ENCODE measurements at places on chromosomes 1 and 21.

DNA sequence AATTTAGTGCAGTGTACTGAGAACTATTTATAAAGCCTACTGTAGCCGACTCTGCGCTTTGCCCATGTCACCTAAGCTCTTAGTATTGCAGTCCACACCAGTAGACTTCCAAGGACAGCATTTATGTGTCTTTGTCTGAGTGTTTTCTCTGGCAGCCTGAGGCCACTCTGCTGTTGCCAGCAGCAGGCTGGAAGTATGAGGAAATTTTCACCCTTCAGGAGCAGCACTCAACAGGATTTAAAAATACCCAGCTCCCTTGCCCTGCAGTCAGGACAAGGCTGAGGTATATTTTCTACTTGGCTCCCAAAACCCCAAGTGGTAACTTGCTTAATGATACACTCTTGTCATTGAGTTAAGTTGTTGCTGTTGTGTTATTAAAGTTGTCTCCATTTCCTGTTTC lies 230.1 kb downstream of the SRGAP2C start:
- peaks cover 2% of the 10 kb centered on the region for H3K36me3 ChIP-seq
- peaks cover 7% of the 10 kb centered on the region for H3K27me3 ChIP-seq
- H3K27ac ChIP-seq = no peak overlapping the region
- H3K4me3 ChIP-seq = no peak overlapping the region

DNA sequence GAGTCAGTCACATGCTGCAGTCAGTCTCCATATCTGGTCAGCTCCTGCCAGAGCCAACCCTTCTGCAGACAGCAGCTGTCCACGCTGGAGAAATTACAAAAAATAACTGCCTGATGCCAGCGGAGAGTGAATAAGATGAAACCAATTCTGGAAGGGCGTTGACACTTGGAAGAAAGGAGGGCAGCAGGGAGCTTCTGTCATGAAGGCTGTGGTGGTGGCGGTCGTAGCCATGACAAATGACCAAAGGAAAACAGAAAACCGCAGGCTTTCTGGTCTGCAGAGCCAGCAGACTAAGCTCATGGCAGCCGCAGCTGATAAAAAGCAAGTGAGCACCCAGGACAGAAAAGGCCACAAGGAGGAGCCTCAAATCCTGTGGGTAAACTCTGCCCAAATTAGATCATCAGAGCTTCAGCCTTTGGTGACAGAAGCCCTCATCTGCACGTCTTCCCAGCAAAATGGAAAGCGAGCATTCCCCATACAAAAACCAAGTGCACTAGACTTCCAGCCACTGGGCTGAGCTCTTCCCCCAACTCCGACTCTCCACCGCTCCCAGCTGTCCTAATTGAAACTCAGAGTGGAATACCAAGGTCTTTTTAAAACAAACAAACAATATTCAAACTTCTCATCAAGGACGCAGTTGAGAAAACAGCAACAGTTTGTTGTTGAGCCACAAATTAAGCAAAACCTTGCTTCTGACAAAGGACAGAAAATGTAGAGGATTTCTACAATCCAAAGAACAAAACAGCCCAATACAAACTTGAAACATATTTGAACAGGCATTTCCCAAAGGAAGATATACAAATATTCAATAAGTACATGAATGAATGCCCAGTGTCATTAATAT lies 28.7 kb downstream of the RSPH1 start:
- H3K4me1 ChIP-seq = peaks cover 42% of the 10 kb centered on the region
- no peak for DNase-seq

GRCh38 chr1:8194481-8195227 lies 123.3 kb upstream of the SLC45A1 start:
- DNase-seq = no peak
- H3K27ac ChIP-seq = no peak overlapping the region
- H3K27me3 ChIP-seq = peaks cover 7% of the 10 kb centered on the region
- no peaks in the 10 kb centered on the region for H3K4me1 ChIP-seq
- H3K4me3 ChIP-seq = no peak overlapping the region
- no peaks in the 10 kb centered on the region for H3K36me3 ChIP-seq

DNA sequence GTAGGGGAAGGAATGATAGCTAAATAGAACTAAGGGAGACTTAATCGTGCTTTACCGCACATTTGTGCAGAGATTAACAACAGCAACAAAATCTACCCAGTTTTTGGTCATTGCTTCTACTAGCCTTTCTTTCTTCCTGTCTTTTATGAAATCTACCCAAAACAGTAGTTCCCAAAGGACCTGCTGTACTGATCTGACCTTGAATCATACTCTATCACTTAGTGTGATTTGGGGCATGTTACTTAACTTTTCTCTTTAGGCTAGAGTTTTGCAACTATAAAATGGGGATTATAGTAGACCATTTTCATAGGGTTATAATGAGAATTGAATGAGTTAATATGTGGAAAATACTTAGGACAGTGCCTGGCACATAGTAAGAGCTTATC lies 30.5 kb upstream of the MACF1 start:
- no peaks in the 10 kb centered on the region for H3K4me1 ChIP-seq
- no peak overlapping the region for H3K4me3 ChIP-seq
- DNase-seq = no peak
- H3K27me3 ChIP-seq = peaks cover 1% of the 10 kb centered on the region

DNA sequence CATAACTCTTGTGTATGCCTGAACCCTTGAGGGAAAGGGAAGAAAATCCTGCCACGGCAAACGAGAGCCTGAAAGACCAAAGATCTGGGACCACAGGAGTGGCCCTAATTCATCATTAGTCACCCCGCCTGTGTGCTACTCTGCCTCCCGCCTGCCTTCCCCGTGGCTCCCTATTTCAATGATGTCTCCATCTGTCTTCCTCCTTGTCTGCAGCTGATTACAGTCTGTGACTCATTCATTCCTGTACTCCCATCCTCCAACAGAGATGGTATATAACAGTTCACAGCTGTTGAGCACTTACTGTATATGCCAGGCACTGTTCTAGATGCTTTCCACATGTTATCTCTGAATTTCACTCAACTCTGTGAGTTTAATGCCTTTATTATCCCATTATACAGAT lies 96.6 kb downstream of the SEC16B start:
- H3K27me3 ChIP-seq = peaks cover 5% of the 10 kb centered on the region
- H3K27ac ChIP-seq = no peak overlapping the region
- no peak overlapping the region for H3K4me3 ChIP-seq
- H3K36me3 ChIP-seq = peaks cover 1% of the 10 kb centered on the region

DNA sequence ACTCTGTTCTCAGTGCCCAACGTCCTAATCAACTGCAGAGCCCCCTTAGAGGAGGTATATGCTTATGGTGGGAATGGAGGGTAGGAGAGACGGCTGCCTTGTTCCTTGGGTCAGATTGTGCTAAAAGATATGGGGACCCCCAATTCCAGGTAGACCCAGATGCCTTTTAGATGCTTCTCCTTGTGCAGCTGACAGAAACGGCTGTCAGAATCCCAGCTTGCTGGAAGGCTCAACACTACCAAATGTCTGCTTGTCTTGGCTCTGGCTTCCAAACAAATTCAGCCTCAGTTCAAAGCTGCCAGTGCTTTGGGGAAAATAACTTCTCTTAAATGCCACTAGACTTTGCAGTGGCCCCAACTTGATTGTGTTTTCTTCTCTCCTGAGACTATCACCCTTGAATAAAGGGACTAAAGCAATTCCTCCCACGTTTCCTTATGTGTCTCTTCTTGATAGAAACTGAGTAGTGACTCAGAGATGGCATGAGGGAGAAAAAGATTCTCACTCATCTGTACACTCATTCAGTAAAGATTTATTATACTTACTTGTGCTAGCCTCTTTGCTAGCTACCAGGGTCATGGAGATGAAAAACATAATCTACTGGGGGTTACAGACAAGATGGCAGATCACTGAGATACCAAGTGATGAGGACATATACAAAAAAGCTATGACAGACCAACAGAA lies 3.4 kb upstream of the RNF19B start:
- no peak overlapping the region for H3K4me3 ChIP-seq
- no peaks in the 10 kb centered on the region for H3K36me3 ChIP-seq
- peaks cover 11% of the 10 kb centered on the region for H3K4me1 ChIP-seq
- DNase-seq = no peak
- peaks cover 5% of the 10 kb centered on the region for H3K27me3 ChIP-seq
- no peak overlapping the region for H3K27ac ChIP-seq

DNA sequence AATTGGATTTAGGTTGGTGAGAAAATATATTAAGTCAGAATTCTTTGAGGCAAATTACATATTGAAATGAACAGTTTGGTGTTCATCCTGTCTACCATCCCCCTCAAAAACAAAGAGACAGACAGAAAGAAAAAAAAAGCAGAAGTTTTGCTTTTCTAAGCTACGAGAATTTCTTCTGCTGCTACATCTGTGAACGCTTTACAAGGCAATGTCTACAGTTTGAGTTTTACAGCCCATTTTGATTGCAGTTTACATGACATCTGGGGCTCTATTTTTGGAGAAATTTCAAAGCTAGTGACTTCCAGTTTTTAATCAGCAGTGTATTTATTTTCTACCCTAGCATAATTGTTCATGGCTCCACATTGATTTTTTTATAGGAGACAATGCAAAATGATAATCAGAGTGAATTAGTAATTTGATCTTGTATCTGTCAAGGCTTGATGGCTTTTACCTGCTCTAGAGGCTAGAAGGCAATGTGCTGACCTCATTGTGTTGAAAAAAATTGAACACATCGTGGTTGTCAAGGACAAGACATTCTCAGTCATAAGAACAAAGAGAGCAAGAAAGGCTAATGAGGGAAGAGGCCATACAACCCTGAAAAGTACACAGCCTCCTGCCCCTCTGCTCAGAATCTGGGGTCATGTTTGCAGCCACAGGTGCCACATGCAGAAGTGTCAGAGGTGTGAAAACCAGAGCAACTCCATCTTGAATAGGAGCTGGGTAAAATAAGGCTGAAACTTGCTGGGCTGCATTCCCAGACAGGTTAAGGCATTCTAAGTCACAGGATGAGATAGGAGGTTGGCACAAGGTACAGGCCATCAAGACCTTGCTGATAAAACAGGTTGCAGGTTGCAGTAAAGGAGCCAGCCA lies 201.0 kb upstream of the CAMK1G start:
- no peaks in the 10 kb centered on the region for H3K36me3 ChIP-seq
- no peak overlapping the region for H3K4me3 ChIP-seq
- H3K4me1 ChIP-seq = no peaks in the 10 kb centered on the region
- DNase-seq = no peak
- no peak overlapping the region for H3K27ac ChIP-seq
- no peaks in the 10 kb centered on the region for H3K27me3 ChIP-seq

Data from memory B cell (primary cell).